ENCODE measurements at places on chromosomes 1 and 21. TPM values are rescaled to one million over a fixed set of nuclear protein-coding genes. Genes with fewer than 3 reads are reported as not detected.

ANGPTL3 gene
- total RNA-seq: 0.14 TPM

B3GALT5 gene
- total RNA-seq: 5.7 TPM

CLDN19 gene
- total RNA-seq: not detected

RIPPLY3 gene
- 0.18 TPM for total RNA-seq

- no peak overlapping the region for H3K27ac ChIP-seq
- peaks cover 36% of the 10 kb centered on the region for H3K27me3 ChIP-seq
- no peaks in the 10 kb centered on the region for H3K36me3 ChIP-seq
- H3K4me3 ChIP-seq: no peak overlapping the region
- H3K4me1 ChIP-seq: no peaks in the 10 kb centered on the region
These were observed 206.6 kb upstream of the GRIK3 start for GRCh38 chr1:37240897-37241296.

- H3K27ac ChIP-seq: no peak overlapping the region
- no peaks in the 10 kb centered on the region for H3K36me3 ChIP-seq
- H3K4me1 ChIP-seq: no peaks in the 10 kb centered on the region
- no peak overlapping the region for H3K4me3 ChIP-seq
These were observed 156.5 kb downstream of the HIVEP3 start for GRCh38 chr1:41762251-41762650.

GRCh38 chr1:67983867-67984266 is 66.6 kb downstream of the DIRAS3 start:
- no peaks in the 10 kb centered on the region for H3K4me1 ChIP-seq
- DNase-seq: no peak
- no peak overlapping the region for H3K27ac ChIP-seq
- no peak overlapping the region for H3K4me3 ChIP-seq

DNA sequence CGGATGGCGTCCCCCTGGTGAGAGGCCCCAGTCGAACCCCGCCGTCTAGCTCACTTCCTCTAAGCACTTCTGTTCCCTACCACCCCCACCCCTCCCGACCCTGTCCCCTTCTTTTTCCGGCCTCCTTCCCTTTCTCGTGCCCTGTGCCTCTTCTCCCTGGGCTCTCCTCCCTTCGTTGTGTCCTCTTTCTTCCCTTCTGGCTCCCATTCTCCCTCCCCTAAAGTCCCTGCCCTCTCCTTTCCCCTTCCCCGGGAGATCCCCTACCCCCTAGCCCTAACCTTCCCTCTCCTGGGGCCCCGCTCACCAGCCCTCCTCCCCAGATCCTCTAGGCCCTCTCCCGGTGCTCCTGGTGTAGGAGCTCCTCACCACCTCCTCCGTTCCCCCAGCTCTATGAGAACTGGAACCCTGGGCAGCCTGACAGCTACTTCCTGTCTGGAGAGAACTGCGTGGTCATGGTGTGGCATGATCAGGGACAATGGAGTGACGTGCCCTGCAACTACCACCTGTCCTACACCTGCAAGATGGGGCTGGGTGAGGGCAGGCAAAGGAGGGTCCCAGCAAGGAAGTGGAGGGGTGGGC is 15.9 kb downstream of the BCAN start:
- no peak for DNase-seq
- peaks cover 44% of the 10 kb centered on the region for H3K4me1 ChIP-seq
- H3K27me3 ChIP-seq: no peaks in the 10 kb centered on the region
- H3K36me3 ChIP-seq: no peaks in the 10 kb centered on the region
- H3K4me3 ChIP-seq: peak overlapping the region; percentile 36
- H3K27ac ChIP-seq: no peak overlapping the region

- no peak overlapping the region for H3K4me3 ChIP-seq
- H3K27ac ChIP-seq: no peak overlapping the region
- H3K27me3 ChIP-seq: no peaks in the 10 kb centered on the region
- H3K36me3 ChIP-seq: no peaks in the 10 kb centered on the region
- DNase-seq: no peak
- no peaks in the 10 kb centered on the region for H3K4me1 ChIP-seq
These were observed 50.7 kb upstream of the TNFSF4 start for GRCh38 chr1:173257805-173258204.

DNA sequence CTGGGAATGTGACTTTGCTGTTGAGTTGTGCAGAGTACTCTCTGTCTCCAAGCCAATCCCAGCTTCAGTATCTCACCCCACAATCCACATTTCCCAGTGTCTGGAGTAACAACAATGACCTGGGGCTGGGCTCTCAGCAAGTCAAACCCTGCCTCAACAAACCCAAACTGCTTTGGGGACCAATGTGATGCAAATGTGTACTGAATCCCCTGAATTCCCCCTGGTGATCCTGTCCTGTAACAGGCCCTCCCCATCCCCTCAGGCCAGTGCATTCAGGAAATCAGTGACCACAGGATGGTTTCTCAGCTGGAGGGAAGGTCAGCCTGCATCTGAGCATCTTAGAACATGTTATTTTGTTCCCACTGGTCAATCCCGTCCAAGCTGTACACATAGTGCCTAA is 36.7 kb upstream of the HAO2 start:
- H3K4me3 ChIP-seq: no peak overlapping the region
- no peak for DNase-seq
- H3K36me3 ChIP-seq: no peaks in the 10 kb centered on the region
- peaks cover 12% of the 10 kb centered on the region for H3K4me1 ChIP-seq

DNA sequence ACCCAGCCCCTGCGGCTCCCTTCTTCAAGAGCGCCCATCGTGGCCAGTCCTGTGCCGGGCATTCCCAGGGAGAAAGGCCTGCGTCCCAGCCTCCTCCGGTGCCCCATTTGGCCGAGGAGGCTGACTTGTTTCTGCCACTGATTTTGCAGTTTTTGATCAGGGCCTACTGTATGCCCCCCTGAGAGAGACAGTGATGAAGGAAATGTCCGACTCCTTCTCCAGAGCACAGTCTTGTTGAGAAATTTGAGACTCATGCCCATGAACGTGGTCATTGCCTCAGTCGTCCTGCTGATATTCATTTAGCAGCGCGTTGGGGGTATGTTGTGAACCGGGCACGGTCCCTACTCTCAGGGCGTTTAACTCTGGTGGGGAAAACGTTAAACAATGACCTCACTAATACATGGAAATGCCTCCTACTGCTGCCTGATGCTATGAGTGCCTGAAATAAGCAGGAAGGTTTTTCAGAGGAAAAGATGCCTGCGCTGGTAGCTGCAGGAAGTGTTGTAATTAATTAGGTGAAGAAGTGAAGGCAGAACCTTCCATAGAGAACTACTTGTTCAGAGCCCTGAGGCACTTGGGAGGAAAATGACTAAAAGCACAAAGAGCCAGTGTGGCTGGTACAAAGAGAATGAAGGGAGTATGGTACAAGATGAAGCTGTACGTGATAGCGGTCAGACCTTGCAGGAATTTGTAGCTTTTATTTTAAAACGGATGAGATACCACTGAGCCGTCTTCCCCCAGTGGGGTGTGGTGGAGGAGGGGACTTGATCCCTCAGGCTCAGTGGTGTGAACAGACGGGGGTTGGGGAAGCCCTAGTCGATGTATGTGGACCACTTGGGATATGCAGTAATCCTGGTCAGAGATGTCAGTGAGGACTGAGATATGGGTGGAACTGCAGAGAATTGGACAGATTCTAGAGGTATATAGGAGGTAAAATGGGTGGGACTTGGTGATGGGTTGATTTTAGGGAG is 730 bp downstream of the ZCCHC17 start:
- peak overlapping the region; percentile 72 for H3K4me3 ChIP-seq
- H3K36me3 ChIP-seq: peaks cover 6% of the 10 kb centered on the region
- H3K4me1 ChIP-seq: peaks cover 46% of the 10 kb centered on the region
- peak; percentile 54 for DNase-seq
- no peaks in the 10 kb centered on the region for H3K27me3 ChIP-seq

- DNase-seq: peak; percentile 67
- H3K36me3 ChIP-seq: no peaks in the 10 kb centered on the region
- H3K4me3 ChIP-seq: no peak overlapping the region
These were observed 220.0 kb downstream of the SETD4 start for GRCh38 chr21:35840197-35840799.

- H3K4me3 ChIP-seq: no peak overlapping the region
- H3K27me3 ChIP-seq: peaks cover 81% of the 10 kb centered on the region
- no peak overlapping the region for H3K27ac ChIP-seq
- no peak for DNase-seq
- no peaks in the 10 kb centered on the region for H3K36me3 ChIP-seq
These were observed 10.9 kb downstream of the IGSF21 start for GRCh38 chr1:18118491-18118890.

DNA sequence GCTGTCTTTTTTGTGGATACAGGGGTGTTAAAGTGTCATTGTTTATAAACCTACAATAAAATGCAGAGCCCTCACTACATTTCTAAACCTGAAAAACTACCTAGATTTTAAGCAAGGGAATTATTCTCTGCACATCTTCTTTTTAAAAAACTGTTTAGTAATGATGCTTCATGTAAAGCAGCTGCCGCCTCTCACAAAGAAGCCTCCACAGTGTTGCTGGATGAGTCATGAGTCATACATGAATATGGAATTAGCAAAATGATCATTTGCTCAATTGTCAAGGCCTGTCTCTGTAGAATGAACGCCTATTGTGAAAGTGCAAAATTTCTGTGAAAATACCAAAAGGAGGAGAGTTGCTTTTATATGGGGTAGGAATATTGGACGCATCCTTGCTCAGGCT is 259.5 kb upstream of the CHRM3 start:
- no peak for DNase-seq
- H3K4me3 ChIP-seq: no peak overlapping the region
- no peaks in the 10 kb centered on the region for H3K36me3 ChIP-seq
- no peaks in the 10 kb centered on the region for H3K4me1 ChIP-seq
- H3K27me3 ChIP-seq: no peaks in the 10 kb centered on the region

DNA sequence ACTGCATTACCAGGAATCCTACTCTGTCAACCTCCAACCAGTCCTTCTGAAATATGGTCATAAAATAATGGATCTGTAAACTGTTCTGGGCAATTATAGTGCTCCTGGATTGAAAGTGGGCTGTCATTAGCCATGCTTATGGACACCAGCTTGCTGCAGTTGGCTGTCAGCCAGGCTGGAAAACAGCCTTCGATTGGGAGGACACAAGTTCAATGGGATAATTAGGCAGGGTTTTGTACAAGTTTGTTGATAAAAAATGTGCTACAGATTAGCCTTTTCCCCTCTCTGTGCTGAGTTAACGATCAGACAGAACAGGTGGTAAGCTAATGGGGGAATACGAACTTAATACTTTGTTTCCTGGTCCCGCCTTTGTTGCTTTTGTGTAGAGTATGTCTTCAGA is 413.9 kb downstream of the DUSP10 start:
- H3K27ac ChIP-seq: no peak overlapping the region
- DNase-seq: no peak
- H3K4me1 ChIP-seq: no peaks in the 10 kb centered on the region
- H3K4me3 ChIP-seq: no peak overlapping the region

DNA sequence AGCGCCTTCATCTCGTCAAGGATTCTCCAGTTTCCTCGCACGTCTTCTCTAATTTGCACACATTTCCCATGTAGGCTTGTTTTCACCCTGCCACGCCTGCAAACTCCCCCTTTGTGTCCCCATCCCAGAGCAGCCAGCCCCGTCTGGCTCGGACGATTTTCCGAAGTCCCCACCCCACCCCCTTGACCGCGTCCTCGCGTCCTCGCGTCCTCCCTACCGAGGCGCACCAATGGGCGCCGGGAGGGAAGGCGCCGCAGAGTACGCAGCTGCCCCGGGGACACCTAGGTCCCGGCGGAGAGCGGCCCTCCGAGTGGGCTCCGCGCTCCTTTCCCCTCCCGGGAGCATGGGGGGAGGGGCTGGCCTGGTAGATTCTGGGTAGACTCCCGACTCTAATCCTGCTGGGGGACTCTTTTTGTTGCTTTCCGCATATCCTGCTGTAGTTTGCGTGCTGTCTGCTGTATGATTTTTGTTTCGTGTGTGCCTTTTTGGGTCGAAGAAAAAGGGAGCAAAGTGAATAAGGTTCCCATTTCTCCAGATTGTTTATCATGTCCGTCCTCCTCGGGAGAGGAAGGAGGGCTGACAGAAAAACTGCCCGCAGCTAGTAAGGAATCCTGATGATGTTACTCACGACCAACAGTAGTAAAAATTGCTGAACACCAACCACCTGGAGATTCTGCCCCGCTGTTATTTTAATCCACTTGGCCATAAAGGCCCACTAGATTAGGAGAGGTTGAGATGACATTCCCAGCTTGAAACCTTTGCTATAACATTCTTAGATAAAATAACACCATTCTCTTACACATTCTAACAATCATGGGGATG is 1.5 kb downstream of the CACHD1 start:
- H3K4me1 ChIP-seq: peaks cover 25% of the 10 kb centered on the region
- no peaks in the 10 kb centered on the region for H3K27me3 ChIP-seq
- peak overlapping the region; percentile 85 for H3K4me3 ChIP-seq
- H3K27ac ChIP-seq: peak overlapping the region; percentile 91

DNA sequence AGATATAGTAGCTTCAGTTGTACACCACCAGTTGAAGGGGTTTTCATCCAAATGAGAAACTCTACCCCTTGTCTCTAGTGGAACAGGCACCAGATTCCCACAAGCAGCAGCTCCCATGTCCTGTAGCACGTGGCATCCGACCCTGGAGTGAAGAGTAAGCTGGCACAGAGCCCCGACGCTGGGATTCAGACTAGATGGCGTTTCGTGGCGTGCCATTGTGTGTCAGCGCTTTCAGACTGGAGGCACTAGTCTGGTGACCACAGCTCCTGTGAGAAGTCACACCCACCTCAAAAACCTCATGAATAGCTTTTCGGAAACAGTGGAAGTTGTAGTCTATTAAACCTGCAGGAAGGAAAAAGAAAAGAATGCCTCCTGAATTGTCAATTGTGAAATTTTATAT is 20.2 kb downstream of the RRAGC start:
- no peaks in the 10 kb centered on the region for H3K27me3 ChIP-seq
- no peak overlapping the region for H3K4me3 ChIP-seq
- H3K27ac ChIP-seq: no peak overlapping the region
- peaks cover 12% of the 10 kb centered on the region for H3K4me1 ChIP-seq
- no peak for DNase-seq

DNA sequence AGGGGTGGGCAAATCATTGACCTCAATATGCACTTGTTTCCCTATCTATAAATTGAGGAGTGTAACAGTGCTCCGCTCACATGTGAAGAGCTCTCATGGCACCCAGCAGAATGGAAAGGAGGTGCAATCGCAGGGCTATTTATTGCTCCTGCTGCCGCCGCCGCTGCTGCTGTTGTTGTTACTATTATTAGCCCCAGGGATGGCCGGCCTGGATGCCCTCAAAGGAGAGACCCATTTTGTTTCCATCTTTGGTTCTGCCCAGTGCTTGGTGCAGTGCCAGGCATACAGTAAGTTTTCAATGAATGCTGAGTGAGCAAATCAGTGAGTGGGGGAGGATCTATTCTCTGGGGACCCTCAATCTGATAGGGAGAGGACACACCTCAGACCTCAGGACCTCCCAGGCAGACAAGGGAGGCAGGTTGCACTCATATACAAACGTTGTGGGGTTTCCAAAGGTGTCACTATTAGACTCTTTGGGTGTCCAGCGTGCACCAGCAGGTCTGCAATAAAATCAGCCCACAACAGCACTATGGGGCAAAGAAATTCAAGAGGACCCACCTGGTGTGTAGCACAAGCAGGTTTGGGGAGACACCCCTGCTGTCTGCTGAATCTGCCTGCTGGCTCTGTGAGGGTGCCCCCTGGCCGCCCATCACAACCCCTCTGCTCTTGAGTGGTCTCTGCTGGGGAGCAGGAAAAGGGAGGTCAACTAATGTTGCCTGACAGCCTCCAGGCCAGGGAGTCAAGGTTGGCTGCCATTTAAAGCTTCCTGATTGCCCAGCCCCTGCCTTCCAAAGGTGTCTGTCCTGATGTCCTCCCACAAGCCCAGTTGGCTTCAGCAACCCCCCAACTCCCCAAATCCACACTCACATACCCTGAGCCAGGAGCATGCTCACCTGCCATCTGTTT is 136.3 kb downstream of the ACTL8 start:
- no peak overlapping the region for H3K4me3 ChIP-seq
- H3K36me3 ChIP-seq: no peaks in the 10 kb centered on the region
- no peak overlapping the region for H3K27ac ChIP-seq
- no peak for DNase-seq
- H3K27me3 ChIP-seq: no peaks in the 10 kb centered on the region
- H3K4me1 ChIP-seq: peaks cover 19% of the 10 kb centered on the region

GRCh38 chr1:47926461-47926999 is 70.7 kb downstream of the TRABD2B start:
- H3K27me3 ChIP-seq: no peaks in the 10 kb centered on the region
- H3K4me1 ChIP-seq: no peaks in the 10 kb centered on the region
- no peak overlapping the region for H3K4me3 ChIP-seq
- no peak overlapping the region for H3K27ac ChIP-seq
